NCI-H1930 (cell line): ENCODE measurements at places on chromosomes 5 and 9.

DNA sequence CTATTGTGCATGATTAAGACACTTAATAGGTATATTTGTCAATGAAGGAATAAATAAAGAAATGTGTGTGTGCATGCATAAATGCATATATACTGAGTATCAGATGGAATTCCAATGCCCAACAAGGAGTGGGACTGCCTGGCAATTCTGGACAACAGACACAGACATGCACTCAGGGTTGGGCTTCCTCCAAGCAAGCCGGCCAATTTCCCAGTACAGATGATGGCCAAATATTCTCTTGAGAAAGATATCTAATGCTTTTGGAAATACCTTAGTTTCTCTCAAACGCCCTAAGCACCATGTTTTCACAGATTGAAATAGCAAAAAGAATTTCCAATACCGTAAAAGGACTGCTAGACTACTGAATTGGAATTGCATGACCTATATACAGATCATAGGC lies 11.1 kb downstream of the FTMT start:
- DNase-seq: no peak

DNA sequence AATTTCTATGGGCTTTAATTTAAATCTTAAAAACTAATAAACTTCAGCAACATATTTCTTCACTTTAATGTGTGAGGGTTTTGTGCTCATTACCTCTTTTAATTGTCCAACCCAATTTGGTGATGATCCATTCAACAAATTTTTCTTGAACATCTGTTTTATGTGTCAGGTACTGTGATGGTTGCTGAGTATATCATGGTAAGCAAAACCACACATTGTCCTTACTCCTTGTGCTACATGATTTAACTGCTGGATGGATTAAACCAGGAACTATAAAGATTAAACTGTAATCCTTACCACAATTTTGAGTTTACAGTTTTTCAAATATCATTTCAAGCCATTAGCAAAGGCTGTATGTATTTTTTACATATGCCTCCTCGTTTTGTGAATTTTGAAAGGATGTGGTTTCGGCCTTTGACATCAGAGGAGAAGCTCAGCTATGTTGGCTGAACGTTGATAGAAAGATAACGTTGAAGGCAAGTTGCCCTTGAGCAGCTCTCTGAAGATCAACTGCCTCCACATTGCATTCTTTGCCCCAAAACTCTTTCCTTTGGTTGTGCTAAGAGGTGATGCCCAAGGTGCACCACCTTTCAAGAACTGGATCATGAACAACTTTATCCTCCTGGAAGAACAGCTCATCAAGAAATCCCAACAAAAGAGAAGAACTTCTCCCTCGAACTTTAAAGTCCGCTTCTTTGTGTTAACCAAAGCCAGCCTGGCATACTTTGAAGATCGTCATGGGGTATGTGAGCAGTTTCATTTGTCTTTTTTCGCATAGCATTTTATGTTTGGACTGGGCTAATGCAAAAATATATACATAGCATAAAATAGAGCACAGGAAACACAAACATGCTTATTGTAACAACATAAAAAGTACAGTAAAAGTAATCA lies at the start of gene ITK:
TSS of gene ITK (plus strand) at position 467 of the 891 bp plus-strand sequence. CDS start at position 605, 138 bp downstream.
- DNase-seq: no peak

GRCh38 chr9:88258601-88259000 lies 120.3 kb upstream of the SPATA31C2 start:
- DNase-seq: no peak

- no peak for DNase-seq
Measured at GRCh38 chr9:35650341-35651158, at the start of gene SIT1. SIT1 (minus strand) TSS chr9:35650931; CDS start chr9:35650853, 78 bp downstream.

DNA sequence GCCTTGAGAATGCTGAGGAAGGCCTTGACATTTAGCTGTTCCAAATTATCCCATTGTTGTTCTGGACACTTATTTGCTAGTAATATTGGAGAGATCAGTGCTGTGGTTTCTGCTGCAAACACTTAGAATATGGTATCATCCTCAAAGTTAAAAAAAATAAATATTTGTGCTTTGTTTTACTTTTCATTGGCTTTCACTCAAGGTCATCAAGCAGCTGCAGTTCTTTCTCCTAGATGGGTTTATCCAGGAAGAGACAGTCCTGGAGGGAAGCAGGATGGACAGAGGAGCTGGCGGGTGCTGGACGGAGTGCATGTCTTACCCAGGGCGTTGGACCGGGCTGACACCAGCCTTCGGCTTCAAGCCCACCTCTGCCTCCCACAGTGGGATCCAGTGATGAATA lies 193.6 kb downstream of the MTRR start:
- DNase-seq: no peak

GRCh38 chr9:114906922-114907571 lies 23.3 kb downstream of the TNFSF8 start:
- DNase-seq: no peak
